A549 treated with GW870086 at 1 μM for 4 hours (cell line): ENCODE measurements at places on chromosomes 6 and 20. TPM values are rescaled to one million over a fixed set of nuclear protein-coding genes. Genes with fewer than 3 reads are reported as not detected.

TFAP2C gene
- 13.5 to 16.3 TPM (median 15.6 TPM) in 5 replicates for total RNA-seq

SUMO4 gene
- not detected in 5 replicates for total RNA-seq

KAT14 gene
- 8.6 to 10.1 TPM (median 9.9 TPM) in 5 replicates for total RNA-seq

CRISP2 gene
- total RNA-seq: not detected in 5 replicates

TSPO2 gene
- not detected in 5 replicates for total RNA-seq

PDE7B gene
- total RNA-seq: 0.53 to 0.99 TPM (median 0.83 TPM) in 5 replicates

C20orf204 gene
- total RNA-seq: 0.33 to 0.64 TPM (median 0.57 TPM) in 5 replicates
